ELR (cell line): ENCODE measurements at places on chromosomes 1 and 21.

- DNase-seq: no peak
These were observed 60.6 kb upstream of the AKT3 start for GRCh38 chr1:243910607-243911006.

GRCh38 chr1:167674156-167674555 lies 44.1 kb downstream of the RCSD1 start:
- DNase-seq: no peak

- DNase-seq: peak; percentile 22
These were observed 40.7 kb downstream of the PLEKHA6 start for GRCh38 chr1:204319027-204319426.

DNA sequence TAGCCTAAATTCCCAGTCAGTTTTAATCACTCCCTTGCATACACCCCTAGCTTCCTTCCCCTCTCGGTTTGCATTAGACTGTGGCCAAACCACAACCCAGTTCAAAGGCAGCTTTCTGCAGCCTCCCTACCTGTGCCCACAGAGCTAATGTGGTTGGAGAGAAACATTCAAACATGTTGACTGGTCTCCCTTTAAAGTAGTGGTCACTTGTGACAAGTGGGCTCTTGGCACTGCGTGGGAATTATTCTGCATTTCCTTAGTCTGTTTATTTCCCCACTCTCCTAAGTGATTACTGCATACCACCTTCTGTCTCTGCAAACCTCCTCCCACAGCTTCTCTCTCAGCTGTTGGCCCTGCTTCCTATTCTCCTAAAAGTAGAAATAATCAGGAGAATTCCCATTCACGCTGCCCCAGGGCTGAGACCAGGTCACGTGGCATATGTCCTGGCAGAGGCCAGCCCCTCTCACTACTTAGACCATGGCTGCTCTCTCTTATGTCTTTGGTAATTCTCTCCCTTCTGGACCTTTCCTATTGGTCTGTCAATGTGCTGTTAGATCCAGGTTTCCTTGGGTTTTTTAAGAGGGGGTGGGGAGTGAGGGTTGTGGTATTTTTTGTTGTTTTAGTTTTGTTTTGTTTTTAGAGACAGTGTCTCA lies 38.4 kb upstream of the CD101 start:
- no peak for DNase-seq

DNA sequence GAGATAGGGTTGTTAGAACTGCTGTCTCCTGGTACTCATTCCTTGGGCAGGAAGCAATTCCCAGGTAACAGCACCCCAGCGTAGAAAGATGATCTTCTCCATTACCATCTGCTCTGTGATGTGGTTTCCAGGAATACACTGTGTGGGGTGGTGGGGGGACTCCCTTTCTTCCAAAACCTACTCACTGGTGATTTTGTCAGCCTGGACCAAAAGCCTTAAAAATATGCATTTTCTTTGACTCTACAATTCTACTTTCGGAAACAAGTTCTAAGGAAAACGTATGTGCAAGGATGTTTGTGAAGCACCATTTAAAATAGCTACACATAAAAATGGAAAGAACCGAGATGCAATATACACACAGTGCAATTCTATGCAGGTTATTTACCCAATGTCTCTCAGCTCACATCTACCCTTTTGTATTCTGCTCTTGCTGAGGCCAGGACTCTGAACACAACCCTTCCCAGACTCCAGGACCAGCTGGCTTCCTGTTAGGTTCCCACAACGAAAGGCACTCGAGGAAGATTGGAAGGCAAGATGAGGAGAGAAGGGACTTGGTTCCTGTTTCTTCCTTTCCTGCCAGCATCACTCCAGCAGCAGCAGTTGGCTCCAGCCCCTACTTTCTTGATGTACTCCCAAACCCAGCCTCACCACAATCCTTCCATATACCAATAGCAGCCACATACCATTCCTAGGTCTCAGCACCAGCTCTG lies 33.0 kb upstream of the GJB5 start:
- DNase-seq: no peak

GRCh38 chr1:150965605-150966004 lies 9.0 kb downstream of the CERS2 start:
- DNase-seq: no peak

DNA sequence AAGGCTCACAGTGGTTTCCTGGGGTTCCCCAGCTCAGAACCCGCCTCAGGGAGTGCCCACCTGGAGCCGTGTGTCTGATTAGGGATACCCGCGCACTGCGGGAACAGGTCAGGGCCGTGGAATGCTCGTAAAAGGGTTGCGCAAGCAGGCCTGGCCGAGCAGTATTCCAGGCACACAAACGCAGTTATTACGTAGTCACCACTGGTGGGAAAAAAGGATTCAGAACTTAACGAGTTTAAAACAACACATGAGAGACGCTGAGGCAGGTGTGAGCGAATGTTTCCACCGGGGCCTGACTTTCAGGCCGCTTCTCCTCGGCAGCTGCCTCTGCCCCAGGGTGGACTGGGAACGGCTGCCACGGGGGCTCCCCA lies 18.2 kb downstream of the PLCH2 start:
- DNase-seq: peak; percentile 81

DNA sequence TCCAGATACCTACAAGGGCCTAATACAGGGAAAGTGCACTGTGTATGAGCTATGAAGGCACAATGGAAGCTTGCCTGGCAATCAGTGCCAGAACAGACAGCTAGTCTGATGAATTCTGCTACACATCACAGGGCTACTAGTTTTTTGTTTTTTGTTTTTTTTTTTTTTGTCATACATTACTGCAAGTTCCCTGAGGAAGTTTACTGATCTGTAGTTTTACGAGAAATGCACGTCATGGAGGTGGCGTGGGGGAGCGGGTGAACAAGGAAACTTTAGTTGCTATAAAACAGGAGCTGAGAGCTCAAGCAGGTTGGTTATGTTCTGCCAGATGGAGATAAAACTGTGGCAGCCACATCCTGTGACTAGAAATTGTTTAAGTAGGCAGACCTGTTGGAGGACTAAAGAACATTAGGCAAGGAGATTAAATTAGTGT lies 17.7 kb downstream of the PTPRC start:
- DNase-seq: peak; percentile 31

DNA sequence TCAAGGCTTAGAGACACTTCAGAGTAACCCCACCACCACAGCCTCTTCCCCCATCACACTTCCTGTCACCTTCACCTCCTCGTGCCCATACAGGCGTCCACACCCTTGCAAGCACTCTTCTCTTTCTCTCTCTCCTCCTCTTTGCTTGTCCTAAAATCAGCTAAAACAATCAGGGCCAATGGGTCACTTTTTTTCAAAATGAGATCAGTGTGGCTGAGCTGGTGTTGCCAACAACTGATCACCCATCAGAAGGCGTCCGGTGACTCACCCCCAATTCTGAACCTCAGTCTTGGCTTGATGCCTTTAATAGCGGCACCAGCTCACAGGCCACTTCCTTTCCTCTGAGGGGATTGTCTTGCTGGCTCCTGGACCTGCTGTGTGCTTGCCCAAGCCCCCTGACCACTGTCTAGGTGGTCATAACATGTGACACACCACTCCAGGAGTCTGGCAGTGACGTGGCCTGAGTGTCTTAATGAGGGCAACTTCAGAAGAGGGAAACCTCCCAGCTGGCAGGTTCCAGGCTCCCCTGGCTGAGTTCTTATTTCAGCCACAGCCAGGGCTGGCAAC lies 1.6 kb downstream of the DRAXIN start:
- DNase-seq: peak; percentile 84
